ENCODE measurements at places on chromosomes 5 and 9.

GRCh38 chr5:165139721-165140120 is 1634.3 kb downstream of the MAT2B start:
- no peak overlapping the region for H3K27ac ChIP-seq
- no peaks in the 10 kb centered on the region for H3K36me3 ChIP-seq
- no peak overlapping the region for H3K4me3 ChIP-seq
- H3K27me3 ChIP-seq = no peaks in the 10 kb centered on the region
- DNase-seq = no peak

DNA sequence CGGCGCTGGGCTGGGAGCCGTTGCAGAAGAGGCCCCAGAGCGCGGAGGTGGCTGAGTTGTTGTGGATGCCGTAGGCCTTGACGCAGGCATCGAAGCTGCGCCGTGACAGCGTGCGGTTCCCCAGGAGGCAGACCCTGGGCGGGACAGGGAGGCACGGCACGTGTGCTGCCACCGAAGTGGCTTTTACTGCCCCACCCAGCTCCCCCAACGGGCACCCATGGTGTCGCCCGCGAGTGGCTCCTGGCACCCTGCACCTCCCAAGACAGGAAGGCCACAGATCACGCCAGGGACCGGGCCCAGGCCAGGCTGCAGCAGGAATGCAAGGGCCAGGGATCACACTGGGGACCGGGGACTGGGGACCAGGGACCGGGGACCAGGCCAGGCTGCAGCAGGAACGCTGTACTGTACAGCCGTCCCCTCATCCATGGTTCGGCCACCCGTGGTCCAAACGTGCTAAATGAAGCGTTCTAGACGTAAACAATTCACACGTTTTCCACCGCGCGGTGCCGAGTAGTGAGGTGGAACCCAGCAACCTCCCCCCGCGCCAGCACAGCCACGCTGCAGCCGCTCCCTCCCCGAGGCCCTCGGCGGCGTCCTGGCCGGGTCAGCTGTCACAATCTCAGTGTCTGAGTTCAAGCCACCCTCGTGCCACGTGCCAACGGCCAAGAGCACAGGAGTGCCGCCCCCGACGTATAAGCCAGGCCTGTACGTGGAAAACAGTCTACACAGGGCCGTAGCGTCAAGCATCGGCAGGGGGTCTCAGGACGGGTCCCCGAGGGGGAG is 27.8 kb downstream of the SLC12A7 start:
- no peak overlapping the region for H3K27ac ChIP-seq
- no peak for DNase-seq
- H3K27me3 ChIP-seq = no peaks in the 10 kb centered on the region

GRCh38 chr9:33103501-33104281 is 27.2 kb upstream of the SMU1 start:
- DNase-seq = no peak
- H3K4me1 ChIP-seq = no peaks in the 10 kb centered on the region
- no peaks in the 10 kb centered on the region for H3K36me3 ChIP-seq
- H3K27me3 ChIP-seq = no peaks in the 10 kb centered on the region
- no peak overlapping the region for H3K4me3 ChIP-seq

- H3K27me3 ChIP-seq = no peaks in the 10 kb centered on the region
- H3K27ac ChIP-seq = no peak overlapping the region
- no peaks in the 10 kb centered on the region for H3K4me1 ChIP-seq
- H3K4me3 ChIP-seq = no peak overlapping the region
Observed at GRCh38 chr9:14140096-14140697, 173.7 kb downstream of the NFIB start.

DNA sequence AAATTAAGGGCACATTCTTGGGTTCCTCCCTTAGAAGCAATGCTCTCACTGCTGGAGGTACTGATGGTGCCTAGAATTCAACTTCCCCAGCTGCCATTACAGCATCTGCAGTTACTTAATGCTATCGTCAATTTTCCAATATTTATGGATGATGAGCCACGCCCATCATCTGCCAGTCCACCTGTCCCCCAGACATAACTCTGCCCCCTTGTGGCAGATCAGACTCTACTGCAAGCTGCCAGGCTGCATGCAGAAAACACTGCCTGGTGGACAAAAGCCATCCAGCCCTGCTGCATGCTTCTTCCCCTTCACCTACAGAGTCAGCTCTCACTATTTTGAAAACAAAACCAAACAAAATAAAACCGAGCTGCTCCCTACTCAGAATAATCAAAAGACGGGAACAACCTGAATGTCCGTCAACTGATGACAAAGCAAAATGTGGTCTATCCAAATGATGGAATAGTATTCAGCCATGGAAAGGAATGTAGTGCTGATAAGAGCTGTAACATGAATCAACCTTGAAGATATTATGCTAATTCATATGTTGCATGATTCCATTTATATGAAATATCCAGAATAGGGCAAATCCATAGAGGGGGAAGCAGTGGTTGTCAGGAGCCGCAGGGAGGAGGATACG is 66.4 kb downstream of the RETREG1 start:
- H3K27ac ChIP-seq = no peak overlapping the region
- H3K4me1 ChIP-seq = peaks cover 14% of the 10 kb centered on the region
- H3K36me3 ChIP-seq = peaks cover 2% of the 10 kb centered on the region
- peak; percentile 45 for DNase-seq

- peaks cover 3% of the 10 kb centered on the region for H3K27me3 ChIP-seq
- DNase-seq = no peak
- H3K27ac ChIP-seq = no peak overlapping the region
Observed at GRCh38 chr9:27340285-27340674, 43.3 kb upstream of the EQTN start.

All from activated CD4-positive, alpha-beta T cell treated with anti-CD3 and anti-CD28 coated beads, Interleukin-2, amount 10 ng/mL, durations not matched to agents 7 days and 5 days (primary cell).